ENCODE measurements at places on chromosomes 7 and 10.

GRCh38 chr10:104288355-104288754, 19.4 kb downstream of the GSTO2 start:
- DNase-seq: no peak

DNA sequence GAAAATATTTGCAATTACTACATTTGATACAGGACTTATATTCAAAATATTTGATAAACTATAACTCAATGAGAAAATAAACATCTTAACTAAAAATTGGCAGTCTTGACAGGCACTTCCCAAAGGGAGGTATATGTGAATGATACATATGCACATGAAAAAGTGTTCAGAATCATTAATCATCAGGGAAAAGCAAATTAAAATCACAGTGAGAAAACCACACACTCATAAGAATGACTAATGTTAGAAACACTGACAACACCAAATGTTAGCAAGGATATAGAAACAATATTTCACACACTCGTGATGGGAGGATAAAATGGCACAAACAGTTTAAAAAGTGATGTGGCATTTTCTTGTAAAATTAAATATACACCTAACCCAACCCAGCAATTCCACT, 4.1 kb upstream of the VPS26A start:
- no peak for DNase-seq

DNA sequence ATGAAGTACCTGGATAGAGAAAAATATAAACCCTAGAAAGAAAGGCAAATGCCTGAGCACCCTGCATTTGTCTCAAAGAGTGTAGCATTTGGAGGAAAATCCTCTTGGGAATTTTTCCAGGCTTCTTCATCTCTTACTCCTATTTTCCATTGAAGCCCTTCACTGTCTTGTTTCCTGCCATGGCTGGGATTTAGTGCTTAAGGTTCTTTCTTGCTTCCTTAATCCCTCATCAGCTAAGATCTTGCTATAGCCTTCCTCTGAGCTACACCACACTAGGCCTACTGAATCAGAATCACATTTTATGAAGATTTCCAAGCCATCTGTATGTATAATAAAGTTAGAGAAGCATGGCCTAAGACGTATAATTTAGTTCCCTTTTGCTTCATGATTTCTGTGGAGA, 97.5 kb upstream of the PHYHIPL start:
- DNase-seq: no peak

DNA sequence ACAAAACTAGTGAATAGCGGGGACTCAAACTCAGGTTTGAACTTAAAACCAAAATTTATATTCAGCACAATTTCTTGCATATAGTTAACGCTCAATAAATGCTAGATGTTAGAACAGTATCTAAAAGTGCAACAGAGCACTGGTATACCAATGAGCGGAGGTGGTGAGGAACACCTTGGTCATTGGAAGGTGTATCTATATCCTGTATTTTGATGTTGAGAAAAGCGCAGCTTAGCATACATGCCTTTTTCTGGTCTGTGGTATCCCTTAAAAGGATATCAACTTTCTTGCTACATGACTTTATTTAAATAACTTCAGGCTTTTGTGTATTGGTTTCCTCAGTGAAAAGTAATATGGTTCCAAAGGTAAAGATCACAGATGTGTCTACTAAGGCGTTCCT, 33.3 kb upstream of the DNAJB12 start:
- no peak for DNase-seq

DNA sequence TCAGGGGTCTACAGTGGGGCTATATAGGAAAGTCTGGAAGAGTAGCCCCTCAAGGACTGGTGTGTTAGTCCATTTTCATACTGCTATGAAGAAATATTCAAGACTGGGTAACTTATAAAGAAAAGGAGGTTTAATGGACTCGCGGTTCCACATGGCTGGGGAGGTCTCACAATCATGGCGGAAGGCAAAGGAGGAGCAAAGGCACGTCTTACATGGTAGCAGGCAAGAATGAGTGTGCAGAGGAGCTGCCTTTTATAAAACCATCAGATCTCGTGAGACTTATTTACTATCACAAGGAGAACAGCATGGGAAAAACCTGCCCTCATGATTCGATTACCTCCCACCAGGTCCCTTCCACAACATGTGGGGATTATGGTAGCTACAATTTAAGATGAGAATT, 3.0 kb downstream of the FKBP14 start:
- no peak for DNase-seq

DNA sequence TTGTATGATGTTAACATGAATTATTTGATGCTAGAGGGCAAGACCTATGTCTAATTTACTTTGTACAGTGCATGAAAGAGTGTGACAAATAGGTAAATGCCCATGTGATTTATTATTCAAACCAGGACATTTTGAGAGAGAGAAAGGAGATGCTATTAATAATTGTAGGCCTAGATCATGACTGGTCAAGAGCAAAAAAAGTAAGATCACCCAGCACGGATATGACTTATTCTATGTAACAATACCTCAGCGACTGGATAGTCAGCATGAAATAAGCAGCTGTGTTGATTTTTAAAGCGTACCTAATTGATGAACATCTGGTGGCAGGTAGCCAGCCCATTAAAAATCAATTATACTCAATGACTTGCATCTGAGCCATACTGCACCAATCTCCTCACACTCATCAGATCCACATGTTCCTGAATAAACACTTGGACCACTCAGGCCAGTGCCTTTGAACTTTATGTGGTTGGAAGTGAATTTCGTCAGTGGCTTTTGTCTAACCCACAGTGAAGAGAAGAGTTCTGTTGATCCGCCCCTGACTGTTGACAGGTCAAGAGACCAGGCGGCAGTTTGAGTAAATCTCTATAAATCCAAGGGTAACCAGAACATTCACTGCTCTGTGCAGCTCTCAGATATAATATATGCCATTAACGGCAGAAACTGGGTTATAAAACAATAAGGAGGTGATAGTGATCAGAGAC, 435.3 kb downstream of the MDFIC start:
- DNase-seq: no peak

- DNase-seq: no peak
Measured at GRCh38 chr10:43287056-43288007, 20.5 kb upstream of the RASGEF1A start.

GRCh38 chr10:89310056-89310893, 8.4 kb downstream of the IFIT2 start:
- DNase-seq: no peak

DNA sequence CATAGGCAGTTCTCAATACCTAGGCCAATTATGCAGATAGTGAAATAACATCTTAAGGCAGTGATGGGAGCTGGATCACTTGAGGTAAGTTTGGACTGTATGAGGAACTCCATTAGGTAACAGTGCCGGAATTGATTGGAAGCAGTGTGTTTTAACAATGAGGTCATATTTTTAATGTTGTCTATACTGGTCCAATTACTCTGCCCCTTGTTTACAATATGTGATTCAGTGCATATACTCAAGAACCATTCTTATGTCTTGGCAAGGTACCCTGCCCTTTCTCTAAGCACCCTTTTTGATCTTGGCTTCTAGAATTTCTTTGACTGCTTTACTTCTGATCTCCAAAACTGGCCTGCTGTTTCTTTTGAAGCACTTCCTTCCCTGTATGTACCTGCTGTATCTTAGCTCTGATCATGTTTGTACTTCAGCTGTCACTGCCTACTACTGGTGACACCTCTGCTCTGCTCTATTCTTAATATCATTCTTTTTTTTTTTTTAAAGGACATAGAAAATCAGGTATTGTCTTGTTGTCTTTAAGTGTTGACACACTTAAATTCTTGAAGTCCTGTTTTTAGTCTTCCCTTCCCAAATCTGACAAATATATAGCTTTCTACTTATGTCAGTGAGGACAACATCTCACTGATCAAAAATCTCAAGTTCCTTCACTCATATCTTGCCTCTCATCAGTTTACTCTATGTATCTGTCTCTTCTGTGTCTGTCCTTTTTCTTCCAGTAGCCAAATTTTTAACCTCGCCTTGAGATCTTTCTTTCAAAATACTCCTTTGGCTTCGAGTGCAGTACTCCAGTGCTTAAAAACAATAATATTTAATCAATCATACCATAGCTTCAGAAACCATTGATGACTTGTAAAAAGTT, 46.4 kb upstream of the RPA3 start:
- no peak for DNase-seq

GRCh38 chr7:134584290-134584689, 35.4 kb downstream of the AKR1B15 start:
- no peak for DNase-seq

DNA sequence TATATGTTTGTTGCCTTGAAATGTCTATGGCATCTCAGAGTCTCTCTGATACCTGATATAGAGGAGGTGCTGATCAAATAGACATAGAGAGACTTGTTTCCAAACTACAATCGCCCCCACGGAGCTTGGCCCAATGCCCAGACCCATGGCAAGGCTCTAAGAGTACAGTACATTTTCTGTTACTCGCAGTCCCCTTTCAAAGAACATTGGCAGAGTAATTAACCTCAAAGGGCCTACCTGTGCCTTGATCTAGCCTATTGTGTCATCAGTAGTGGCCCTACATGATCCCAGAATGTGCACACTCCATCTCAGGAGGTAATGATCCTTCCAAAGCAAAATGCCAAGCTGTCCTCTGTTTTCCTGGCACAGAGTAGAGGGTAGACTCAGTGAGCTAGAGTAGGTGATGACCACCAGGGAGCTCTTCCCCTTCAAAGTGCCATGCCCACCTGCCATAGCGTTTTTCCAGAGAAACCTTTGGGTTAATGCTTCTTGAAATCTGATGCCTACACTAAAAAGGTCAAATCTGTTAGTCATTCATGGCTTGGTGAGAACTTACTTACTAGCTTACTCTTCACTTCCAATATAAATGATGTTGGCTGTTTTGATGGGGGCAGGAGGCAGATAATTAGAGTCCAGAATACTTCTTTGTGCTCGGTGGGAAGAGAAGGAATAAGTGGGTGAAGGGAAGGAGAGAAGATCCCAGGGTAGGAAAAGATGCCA, 41.2 kb upstream of the ACSL5 start:
- no peak for DNase-seq

GRCh38 chr7:101232141-101232850, 5.3 kb downstream of the CLDN15 start:
- DNase-seq: no peak

DNA sequence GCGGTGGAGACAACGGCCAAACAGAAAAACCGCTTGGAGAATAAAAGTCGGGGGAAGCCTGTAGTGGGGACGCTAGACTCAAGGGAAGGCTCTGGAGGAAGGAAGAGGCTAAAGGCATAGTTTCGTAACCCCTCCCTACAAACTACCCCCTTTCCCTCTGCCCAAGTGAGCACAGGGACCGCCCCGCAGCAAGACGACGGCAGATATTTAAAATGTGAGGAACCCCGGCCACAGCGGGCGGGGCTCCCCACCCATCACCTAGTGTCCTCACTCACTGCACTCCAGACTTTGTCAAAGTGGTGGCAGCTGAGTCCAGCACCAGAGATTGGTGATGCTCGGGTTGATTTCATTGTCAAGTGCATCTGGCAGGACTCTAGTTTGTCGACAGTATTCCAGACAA, 69.1 kb downstream of the PRKAG2 start:
- no peak for DNase-seq

DNA sequence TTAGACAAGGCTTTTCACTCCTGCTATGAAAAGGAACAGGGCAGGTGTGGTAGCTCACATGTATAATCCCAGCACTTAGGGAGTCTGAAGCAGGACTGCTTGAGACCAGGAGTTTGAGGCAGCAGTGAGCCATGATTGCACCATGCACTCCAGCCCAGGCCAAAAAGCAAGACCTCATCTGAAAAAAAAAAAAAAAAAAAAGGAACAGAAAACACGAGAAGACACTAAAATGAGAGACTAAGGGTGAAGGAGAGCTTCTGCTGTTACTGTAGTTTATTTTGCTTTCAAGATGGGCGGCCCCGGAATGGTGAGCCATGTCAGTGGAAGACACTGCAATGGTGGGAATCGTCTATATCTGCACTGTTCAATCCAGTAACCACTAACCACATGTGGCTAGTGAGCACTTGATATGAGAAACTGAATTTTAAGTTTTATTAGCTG, 9.9 kb downstream of the PIP4K2A start:
- no peak for DNase-seq

DNA sequence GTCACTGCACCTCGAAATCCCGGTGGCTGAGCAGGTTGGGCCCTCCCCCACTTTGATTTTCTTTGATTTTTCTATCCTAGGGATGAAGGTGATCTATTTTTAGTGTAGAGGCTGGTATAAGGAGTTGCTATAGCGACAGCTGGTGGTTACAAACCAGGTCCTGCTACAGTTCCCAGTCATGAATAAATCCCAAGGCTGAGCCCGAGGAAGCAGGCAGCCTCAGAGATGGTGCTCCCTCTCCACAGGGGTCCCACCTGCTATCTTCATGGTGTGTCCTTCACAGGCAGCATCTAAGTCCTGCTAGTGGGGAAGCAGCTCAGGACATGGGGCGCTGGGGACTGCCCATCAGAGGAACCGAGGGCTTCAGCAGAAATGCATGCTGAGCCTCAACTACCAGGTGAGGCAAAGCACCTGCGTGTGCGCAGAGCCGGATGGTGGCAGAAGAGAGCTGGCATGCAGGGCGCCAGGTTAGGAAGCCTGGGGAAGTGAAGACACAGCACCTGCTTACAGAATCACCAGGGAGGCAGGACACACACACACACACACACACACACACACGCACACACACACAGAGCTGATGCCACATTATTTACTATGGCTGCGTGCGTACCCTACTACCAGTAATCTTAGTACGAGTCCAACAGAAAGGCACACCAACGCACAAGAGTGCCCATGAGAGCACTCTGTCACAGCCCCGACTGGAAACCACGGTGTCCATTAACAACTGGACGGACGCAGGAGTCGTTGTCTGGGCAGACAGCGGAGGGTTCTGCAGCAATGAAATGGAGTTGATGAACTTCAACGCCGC, 150.9 kb downstream of the PRKAG2 start:
- no peak for DNase-seq

DNA sequence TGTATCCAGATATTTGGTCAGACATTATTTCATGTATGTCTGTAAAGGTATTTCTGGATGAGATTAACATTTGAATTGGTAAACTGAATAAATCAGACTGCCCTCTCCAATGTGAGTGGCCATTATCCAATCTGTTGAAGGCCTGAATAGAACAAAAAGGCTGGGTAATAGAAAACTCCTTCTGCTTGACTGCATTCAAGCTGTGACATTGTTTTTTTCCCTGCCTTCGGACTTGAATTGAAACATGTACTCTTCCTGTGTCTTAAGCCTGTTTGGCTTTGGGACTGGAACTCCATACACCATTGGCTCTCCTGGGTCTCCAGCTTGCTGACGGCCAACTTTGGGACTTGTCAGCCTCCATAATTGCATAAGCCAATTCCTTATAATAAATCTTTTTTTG, 36.0 kb upstream of the ARHGAP21 start:
- DNase-seq: no peak

- no peak for DNase-seq
Measured at GRCh38 chr10:60607372-60607771, 170.9 kb upstream of the CDK1 start.

DNA sequence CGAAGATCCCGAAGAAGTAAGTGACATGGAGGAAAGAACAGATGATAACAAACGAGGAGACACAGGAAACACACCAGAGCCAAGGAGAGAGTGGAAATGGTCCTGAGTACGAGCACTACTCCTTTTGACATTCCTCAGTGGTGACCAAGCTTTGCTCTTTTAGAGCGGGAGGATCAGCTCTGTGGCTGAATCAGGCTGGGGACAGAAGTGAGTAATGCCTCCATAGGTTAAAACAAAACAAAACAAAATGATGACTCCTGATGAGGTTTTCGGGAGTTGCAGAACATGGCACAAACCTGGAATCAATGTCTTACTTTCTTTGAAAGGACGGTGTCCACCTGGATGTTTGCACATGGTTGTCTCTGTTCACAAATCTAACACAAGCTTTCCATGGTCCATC, 30.3 kb upstream of the TCF7L2 start:
- DNase-seq: no peak

All from stimulated activated CD8-positive, alpha-beta memory T cell treated with anti-CD3 and anti-CD28 coated beads, Interleukin-4, amount 100 ng/mL, for 1 hour (primary cell).